Kidney (tissue), 22 donors: ENCODE measurements at places on chromosomes 6 and 20.

- DNase-seq: peak; percentile 71
Observed at GRCh38 chr6:168441434-168442391, 729 bp downstream of the SMOC2 start.

DNA sequence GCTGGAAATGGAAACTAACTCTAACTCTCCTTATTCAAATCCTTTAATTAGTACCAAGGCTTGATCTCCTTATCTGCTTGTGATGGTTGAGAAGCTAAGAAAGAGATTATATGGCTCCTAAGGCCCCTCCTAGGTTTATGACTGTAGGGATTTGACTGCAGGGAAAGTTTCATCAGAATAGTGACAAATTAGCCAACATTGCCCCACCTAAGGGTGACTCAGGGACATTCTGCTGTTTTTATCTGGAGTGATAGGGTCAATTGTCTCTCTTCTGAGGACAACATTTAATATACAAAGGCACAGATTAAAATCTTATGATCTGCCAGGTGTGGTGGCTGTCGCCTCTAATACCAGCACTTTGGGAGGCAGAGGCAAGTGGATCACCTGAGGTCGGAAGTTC lies 138.1 kb upstream of the MARCKS start:
- DNase-seq: no peak

DNA sequence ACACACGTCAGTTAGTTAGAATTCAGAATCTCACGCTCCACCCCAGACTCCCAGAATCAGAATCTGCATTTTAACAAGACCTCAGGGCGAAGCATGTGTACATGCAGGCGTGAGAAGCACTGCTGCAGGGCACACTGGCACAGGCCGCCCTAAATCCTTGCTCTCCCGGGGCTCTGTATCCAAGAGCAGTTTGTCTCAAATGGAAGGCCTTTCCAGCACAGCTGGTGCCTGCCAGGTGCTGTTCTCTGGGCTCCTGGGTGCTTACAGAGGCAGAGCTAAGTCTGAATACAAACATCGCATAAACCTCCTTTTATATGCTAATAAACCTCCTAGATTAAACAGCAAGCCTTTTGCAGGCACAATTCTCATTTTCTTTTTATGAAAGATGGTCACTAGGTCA lies 119.1 kb upstream of the CD93 start:
- DNase-seq: no peak

DNA sequence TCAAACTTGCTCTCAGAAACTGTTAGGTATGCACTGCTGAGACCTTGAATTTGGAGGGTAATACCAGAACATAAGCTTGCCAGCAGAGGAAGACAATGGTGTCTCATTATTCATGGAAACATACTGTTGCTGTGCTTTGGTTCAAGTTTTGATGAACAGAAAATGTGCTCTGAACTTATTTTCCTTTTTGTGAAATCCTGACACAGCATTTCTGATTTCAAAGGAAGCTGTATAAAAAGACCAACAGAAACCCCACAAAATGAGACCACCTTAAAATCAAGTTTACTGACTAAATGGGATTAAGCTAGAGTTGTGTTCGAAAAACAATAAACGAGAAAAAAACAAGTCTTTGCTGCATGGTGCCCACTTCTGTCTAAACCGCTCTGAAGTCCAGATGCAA lies 70.3 kb downstream of the PRDM1 start:
- no peak for DNase-seq

GRCh38 chr20:2740702-2741101 lies 48.1 kb downstream of the EBF4 start:
- no peak for DNase-seq

DNA sequence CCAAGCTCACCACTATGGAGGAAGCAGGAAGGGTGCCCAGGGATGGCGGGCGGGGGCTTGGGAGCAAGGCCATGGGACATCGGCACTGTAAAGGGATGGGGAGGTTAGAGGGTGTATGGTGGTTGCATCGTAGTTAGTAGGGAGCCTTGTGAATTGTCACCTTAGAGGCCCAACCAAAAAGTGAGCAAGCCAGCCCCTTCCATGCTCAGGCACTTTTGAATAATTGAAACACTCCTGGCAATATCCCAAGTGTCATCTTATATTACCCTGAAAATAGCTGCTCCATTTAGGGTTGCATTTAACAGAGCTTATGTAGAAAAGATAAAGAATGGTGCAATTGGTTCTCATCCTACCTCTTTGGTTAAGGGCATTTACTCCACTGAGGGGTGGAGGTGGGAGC lies 169.2 kb downstream of the SAMD5 start:
- peak; percentile 25 for DNase-seq

- no peak for DNase-seq
Observed at GRCh38 chr6:54130179-54130578, 18.9 kb downstream of the MLIP start.

DNA sequence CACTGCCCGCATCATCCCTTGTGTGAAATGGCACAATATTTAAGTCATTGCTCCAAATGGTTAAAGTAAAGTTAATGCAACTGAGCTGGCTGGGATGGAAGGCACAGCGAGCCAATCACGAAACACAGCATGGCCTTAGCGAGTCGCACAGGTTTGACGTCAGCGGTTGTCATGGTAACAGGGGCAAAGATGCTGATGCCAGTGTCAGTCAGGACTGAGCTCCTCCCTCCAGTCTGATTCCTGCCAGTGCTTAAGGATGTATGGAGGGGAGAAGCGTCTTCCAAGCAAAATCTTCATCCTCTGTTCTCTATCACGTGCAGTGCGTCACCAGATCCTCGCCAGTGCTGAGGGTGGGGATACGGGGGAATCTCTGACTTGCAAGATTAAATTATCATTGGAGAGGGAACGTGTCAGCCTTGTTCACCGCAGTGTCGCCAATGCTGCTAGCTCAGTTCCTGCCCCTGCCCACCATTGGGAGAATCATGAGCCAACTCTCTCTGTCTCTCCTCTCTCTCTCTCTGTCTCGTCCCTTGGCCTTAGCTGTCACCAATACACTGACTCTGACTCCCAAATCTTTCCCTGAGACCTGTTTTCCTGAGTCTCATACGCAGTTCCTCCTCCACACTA lies 24.5 kb downstream of the TSPYL4 start:
- DNase-seq: peak; percentile 94

- DNase-seq: no peak
Observed at GRCh38 chr6:85580878-85581267, 12.8 kb downstream of the SNX14 start.

DNA sequence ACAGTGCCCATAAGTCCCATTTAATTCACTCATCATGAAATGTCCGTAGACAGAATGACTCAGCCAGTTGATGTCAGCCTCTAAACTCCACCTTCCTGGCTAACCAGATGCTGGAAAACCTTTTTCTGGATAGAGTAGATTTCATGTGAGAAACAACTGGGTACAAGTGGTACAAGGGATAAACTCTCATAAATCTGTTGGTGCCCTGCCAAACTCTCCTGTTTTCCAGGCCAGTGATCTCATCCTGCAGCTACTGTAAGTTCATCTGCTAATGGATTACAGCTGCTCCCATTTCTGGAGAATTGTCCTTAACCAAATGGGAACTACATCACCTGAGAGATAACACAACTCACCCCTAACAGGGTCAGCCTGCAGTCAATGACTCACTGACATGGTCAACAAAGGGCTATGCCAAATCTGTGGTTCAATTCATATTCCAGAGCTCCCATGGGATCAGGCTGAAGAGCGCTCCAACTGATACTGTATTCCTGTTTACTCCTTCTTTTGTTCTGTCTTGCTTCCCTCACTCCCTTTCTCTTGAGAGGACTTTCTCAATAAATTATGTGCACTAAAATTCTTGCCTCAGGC lies 210.1 kb upstream of the HDDC2 start:
- DNase-seq: no peak

GRCh38 chr6:129575378-129576118 lies 134.4 kb downstream of the ARHGAP18 start:
- peak; percentile 61 for DNase-seq

GRCh38 chr6:52995913-52996645 lies 995 bp upstream of the GSTA4 start:
- peak; percentile 46 for DNase-seq

DNA sequence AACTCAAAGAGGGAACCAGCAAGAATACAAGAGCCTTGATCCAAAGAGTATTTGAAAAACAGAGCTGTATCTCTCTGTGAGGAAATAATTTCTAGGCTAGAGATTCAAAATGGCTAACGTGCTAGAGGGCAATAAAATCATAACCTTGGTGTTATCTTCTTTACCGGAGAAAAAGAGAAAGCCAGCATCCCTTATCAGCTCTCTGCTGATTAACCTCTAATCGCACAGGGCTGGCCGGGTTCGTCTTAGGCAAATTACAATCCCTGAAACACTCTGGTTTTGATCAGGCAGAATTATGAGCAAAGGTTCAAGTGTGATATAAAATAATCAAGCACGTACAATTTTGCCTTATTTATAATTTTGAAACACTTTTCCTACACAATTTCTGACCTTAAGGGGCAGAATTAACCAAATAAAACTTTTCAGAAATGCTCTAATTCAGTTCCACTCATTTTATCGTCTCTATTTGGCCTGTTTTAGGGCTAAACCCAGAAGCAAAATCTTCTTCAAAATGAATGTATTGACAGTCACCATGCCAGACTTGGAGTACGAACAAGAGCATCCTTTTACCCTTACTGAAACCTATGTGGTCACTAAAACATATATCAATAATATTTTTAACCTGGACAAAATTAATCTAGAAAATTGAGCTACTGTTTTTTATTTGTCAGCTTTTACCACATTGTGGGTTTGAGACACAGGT lies 13.7 kb downstream of the PSMB9 start:
- no peak for DNase-seq

DNA sequence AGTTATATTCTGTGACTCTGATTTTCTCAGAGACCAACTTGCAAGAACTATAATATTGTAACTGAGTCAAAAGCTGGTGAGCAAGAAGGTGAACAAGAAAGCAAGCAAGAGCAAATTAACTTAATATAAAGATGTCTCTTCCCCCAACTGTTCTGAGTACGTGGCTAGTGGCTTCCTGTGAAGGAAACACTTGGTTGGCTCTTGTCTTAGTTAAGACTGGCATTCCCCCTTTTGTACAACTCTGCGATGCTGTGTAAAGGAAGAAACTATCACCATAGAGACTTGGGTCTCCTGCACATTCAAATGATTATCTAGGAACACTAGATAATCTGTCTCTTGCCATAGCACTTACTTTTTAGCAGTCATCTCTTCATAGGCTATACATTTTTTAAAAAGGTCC lies 47.3 kb upstream of the TNFAIP3 start:
- DNase-seq: no peak

- DNase-seq: peak; percentile 96
Observed at GRCh38 chr6:157323255-157323965, at the start of gene TMEM242. Gene TMEM242 (minus strand): TSS chr6:157323519. CDS start chr6:157323499, 20 bp downstream.

DNA sequence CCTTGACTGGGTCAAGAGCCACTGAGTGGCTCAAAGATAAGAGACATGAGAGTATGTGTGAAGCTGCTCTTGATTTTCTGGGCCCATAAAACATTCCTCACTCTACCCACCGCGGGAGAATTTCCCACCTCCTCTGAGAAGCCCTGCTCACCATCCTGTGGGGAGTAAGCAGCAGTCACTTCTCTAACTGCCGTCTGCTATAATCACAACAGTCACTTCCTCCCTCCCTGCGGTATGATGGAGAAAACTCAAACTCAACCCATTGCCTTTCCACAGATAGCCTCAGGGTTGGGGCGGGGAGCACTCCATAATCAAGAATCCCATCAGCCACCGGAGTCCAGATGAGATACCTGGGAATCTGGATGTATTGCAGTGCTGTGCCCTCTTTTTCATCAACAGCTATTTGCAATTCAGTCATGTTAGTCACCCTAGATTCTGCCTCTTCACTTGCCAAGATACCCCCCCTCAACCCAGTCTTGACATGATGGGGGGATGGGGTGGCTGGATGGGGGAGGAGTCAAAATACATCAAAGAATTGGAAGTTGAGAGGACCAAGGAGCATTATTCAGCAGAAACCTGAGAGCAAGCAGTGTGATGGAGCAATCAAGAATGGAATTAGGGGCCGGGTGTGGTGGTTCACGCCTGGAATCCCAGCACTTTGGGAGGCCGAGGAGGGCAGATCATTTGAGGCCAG lies 5.1 kb downstream of the MOCS1 start:
- DNase-seq: no peak

DNA sequence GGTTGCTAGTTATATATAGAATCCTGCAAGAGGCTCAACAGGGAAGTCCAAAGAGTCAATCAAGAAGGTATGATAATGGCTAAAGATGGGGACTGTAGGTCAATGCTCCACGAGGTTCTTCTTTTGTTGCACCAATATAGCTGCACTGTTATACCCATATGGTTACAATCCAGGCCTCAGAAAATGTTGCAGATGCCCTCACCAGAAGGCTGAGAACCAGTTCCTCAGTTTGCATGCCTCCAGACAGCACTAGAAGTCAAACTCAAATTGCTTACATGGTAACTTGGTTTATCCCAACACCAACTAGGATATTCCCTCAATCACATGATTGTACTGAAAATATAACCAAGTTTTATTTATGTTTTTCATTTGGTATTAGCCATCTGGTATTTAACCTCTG lies 12.1 kb downstream of the EEF1A1 start:
- DNase-seq: no peak

GRCh38 chr6:17917837-17918763 lies 69.3 kb downstream of the KIF13A start:
- DNase-seq: no peak

- DNase-seq: no peak
Observed at GRCh38 chr6:14037402-14038277, 79.9 kb upstream of the CD83 start.

GRCh38 chr6:33714385-33715040 lies 3.0 kb upstream of the UQCC2 start:
- peak; percentile 18 for DNase-seq

- no peak for DNase-seq
Observed at GRCh38 chr6:163444077-163444476, 29.6 kb downstream of the QKI start.

GRCh38 chr6:149084808-149085556 lies 232.5 kb upstream of the TAB2 start:
- DNase-seq: no peak

- DNase-seq: no peak
Observed at GRCh38 chr6:79614326-79615305, 16.5 kb upstream of the SH3BGRL2 start.

DNA sequence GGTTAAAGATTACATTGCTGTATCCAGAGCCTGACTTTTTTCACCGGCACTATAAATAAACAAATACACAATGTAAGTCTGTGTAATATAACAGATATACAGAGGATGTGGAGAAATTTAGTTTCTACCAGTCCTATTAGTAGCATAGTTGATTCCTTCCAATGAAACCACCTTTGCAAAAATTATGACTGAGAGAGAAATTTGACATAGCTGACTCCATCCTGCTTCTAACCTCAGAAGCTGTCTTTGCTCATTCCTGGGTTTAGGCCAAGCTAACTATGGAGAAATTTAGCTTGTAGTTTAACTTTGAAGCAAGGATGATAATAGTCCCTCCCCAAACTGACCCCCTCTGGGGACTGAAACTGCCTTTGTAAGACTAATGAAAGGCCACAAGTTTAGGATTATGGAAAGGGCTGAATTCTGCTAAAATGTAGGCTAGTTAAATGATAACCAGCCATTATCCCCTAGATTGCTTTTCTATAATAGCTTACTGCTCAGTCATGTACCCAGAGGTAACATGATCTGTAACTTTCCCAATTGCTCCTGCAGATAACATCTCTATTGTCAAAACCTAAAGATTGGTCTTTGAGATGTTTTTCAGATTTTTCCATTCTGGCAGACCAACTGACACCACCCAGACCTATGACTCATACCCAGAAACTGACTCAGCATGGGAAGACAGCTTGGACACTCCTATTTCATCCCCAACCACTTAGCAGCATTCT lies 172.8 kb upstream of the ARG1 start:
- DNase-seq: no peak
